ENCODE measurements at places on chromosomes 4 and X. TPM values are rescaled to one million over a fixed set of nuclear protein-coding genes. Genes with fewer than 3 reads are reported as not detected.

GRCh38 chr4:108060164-108060563 lies 70.5 kb downstream of the HADH start:
- DNase-seq, result no peak

PNMA5 gene
- not detected for total RNA-seq

DNA sequence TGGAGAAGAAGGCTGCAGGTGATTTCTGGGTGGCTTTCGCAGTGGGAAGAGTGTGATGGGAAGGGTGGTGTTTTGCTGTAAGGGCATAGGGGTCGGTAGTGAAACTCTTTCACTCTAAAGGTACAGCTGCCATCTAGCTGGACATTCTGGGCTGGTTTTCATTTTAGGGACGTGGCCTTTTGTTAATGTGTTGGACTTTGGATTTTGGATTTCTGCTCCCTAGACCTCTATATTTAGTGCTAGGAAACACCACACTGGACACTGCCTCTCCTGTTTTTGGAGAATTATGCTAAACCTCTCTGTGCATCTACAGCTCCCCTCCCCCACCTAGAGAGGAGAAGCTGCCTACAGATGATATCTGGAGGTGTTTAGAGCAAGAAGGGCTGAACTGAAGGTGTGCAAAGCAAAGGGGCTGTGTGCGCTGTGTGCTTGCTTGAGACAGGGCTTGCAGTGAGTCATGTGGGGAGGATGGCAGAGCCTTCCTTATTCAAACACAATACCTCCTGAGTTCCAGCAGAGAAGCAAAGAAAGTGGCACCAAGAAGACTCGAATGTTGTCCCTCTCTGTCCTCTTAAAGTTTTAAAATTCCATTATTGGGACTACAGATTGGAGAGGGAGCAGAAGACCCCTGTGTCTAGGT lies 47.9 kb downstream of the STARD8 start:
- DNase-seq, result no peak

- DNase-seq, result no peak
Measured at GRCh38 chrX:83916525-83916924, 55.6 kb downstream of the CYLC1 start.

ZCCHC18 gene
- 0.14 TPM for total RNA-seq

GRCh38 chr4:40515037-40515397 lies 114.6 kb downstream of the RBM47 start:
- DNase-seq, result no peak

ADGRG4 gene
- total RNA-seq, result 0.17 TPM

DNA sequence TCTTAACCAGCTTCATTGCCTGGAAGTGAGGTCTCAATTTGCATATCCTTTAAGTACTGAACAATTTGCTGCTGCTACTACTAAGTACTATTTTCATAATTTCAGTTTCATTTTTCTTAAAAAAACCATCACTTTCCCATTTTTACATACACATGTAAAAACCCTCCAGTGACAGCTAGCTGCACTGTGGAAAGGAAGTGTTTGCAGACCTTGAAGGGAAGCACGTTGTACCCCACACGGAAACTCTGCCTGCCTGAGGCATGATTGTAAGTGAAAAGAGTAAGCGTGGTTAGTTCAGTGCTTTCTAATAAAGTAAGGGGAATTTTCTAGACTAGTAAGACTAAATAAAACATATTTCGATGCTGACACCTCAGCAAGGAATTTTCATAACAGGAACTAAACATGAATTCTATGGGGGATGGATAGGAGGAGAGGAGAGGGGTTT lies 103.6 kb downstream of the RAPGEF2 start:
- no peak for DNase-seq

DNA sequence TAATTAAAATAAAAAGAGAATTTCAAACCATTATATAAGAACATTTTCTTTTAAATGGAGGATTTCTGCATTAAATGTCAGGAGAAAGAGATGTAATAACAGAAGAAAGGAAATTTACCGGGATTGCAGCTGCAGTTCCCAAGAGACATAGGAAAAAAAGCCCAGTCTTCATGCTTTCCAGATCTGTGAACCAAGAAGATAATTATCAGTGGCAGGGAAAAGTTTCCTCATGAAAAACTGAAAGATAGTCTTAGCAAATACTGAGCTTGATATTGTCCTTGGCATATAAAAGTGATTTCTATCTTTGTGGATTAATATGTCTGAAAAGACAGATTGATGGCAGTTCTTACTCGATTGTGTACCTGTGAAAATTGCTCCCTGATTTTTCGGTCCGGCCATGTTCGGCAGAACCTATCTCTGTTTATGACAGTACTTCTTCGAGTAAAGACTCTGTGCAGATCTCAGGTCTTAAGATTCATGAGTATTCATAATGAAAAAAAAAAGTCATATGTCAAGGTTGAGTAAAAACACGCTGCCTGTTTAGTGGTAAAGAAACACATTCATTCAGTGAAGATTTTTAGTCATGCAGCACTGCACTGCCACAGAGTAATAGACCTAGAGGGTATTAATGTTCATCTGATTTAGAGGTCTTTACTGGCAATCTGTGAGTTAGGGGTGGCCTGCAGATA lies 29.6 kb downstream of the SPARCL1 start:
- DNase-seq, result no peak

RADX gene
- 1.3 TPM for total RNA-seq

DNA sequence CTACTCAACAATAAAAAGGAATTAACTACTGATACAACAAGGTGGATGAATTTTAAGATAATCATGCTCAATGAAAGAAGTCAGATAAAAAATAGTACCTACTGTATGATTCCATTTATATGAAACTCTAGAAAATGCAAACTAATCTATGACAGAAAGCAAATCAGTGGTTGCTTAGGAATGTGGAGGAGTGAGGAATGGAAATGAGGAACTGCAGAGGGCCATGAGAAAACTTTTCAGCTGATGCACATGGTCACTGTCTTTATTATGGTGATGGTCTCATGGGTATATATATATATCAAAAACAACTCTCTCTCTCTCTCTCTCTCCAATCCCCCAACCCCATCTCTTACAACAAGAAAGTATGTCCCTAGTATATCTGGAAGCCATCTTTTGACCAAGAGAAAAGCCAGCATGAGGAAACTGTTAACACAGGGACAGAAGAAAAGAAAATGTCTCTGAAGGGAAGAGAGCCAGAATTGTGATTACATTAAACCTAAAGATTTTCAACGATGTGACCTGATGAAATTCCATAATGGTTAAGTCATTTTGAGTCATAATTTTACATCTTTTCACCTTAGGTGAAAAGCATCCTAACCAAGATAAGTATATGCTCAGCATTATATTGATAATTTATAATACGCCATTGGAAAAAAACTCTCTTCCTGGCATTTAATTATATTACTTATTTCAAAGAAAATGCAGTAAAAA lies 8.5 kb upstream of the NFKB1 start:
- DNase-seq, result no peak

CD40LG gene
- total RNA-seq, result 0.24 TPM

- DNase-seq, result no peak
Measured at GRCh38 chr4:141713771-141714445, 77.5 kb downstream of the IL15 start.

DNA sequence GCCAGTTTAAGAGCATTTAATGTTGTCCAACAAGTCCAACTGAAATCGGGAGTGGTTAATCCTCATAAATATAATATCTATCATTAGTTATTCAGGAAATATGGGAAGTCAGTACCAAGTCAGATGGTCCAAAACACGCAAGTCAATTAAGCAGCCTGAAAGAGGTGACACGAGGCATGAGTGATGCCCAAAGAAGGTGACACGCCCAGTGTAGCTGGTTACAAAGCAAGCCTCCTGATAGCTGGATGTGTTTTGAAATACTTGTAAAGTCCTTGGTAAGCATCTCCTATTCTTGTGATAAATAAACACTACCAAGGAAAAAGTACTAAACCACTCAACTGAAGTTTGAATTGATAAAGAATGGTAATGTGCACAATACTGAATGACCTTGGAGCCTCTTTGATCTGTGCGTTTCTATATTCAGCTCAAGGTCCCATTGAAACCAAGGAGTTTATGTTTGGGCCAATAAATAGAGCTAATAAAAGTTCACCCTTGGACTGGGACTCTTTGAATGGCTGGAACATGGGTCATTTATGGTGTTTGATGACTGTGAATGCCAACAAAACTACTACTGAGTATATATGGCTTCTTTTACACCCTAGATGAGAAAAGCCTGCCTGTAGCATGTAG lies 93.2 kb upstream of the KLF3 start:
- no peak for DNase-seq

DNA sequence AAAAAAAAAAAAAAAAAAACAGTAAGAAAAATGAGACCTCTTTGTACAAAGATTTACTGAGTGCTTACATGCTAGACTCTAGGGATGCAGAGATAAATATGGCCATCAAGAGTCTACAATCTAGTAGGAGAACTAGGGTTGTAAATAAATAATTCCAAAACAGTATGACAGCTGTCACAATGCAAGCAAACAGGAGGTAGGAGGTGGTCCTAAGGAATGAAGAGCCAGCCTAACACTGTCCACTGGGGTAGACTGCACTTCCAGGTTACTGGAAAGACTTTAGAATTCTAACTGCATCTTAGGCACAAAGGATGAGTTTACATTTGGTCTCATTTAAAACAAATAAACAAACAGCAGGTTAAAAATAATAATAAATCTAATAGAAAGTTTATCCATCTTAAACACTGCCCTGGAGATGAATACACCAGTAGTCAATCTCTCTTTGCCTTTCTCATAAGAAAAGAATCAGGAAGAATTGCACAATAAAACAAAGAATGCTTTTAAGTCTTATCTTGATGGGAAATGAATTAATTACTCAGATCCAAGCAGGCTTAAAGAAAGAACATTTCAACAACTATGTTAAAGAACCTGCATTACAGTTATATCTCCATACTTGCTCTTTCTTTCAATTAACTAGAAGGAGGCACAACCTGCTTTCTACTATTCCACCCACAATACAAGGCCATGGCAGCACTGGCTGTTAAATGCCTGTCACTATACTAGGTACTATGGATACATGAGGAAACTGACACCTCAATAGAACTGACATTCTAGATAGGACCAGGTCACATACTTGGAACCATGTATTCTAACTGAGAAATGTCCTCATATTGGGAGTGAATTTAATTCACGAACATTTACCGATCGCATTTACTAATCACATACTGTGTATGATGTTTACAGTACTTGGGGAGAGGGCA lies 12.7 kb downstream of the ADGRA3 start:
- no peak for DNase-seq

IL2RG gene
- total RNA-seq, result 47.7 TPM

GAGE2A gene
- not detected for total RNA-seq

SGCB gene
- total RNA-seq, result 19.2 TPM

DNA sequence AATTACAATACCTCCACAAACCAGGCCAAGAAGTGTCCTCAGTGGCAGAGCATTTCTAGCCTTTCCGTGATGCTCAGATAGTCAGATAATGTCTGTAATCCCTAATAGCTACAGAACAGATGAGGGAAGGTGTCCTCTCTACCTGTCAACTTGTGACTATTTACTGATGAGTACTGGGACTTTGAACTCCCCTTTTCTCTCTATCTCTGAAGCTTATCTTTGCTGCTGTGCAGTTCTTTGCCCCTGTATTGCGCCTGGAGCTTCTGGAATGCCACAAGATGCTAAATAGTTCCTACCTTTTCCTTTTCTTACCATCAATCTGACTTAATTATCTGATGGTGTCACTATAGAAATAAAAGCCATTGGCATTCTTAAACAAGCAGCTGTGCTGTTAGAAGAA lies 30.5 kb downstream of the FGF2 start:
- DNase-seq, result no peak

DNA sequence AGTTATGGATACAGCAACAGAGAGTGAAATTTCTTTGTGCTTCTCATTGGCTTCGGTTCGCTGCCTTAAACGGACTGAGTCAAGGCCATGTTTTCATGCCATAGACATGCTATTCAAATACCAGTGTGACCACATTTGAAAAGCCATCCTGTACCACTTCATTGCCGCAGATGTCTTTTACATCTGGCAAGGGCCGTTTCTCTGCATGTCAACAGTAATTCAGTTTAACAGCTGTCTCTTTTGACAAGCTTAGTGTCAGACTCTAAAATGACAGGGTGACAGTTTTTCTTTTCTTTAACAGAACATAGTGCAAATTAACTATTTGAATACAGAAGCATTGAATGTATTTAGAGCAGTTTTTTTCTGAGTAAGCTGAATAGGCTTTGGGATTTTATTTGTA lies 362.2 kb upstream of the POU3F4 start:
- DNase-seq, result no peak

GRCh38 chr4:158032733-158033415 lies 140.0 kb downstream of the GASK1B start:
- no peak for DNase-seq

GRCh38 chr4:79298484-79298883 lies 27.4 kb downstream of the NAA11 start:
- no peak for DNase-seq

- DNase-seq, result no peak
Measured at GRCh38 chr4:138751309-138751708, 264.3 kb upstream of the NOCT start.

DNA sequence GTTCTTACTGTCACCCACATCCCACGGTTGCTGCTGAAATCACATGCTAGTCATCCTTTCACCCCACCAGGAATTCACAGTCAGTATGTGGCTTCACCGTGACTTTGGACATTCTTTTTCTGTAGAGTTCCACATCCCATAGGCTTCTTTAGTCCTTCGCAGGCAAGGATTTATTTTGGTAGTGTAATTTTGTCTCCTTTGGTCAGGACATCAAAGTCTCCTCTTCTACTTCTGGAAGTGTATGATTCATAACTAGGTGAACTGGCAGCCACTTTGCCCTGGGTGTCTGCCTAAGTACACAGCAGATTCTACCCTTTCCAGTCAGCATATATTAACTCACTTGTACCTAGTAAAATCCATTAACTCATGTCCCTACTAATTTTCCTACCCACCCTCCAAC lies 38.3 kb upstream of the MMAA start:
- DNase-seq, result no peak

BTK gene
- 1.7 TPM for total RNA-seq

HPGD gene
- total RNA-seq, result 205 TPM
